Cardiac septum (tissue), 1 donor: ENCODE measurements at places on chromosomes 2 and 18. TPM values are rescaled to one million over a fixed set of nuclear protein-coding genes. Genes with fewer than 3 reads are reported as not detected.

GRCh38 chr2:174121175-174121574, 127.2 kb downstream of the OLA1 start:
- no peak for DNase-seq

DNA sequence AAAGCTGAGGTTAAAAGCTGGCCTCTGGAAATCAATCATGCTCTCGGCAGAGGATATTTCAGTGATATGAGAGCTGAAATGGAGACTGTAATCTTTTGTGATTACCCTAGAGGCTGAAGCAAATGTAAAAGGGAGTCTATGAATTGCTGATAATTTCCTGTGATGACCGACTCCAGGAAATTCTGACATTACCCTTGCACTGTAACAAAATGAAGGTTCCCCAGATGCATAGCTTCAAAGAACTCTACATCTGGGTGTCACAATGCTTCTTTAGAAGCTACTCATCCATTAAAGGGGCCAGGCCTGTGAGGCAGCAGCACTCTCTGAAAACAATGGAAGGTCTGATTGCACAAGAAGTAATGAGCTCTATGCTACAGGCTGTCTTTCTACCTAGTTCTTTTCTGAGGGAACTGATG, 268.2 kb upstream of the SESTD1 start:
- no peak for DNase-seq

DNA sequence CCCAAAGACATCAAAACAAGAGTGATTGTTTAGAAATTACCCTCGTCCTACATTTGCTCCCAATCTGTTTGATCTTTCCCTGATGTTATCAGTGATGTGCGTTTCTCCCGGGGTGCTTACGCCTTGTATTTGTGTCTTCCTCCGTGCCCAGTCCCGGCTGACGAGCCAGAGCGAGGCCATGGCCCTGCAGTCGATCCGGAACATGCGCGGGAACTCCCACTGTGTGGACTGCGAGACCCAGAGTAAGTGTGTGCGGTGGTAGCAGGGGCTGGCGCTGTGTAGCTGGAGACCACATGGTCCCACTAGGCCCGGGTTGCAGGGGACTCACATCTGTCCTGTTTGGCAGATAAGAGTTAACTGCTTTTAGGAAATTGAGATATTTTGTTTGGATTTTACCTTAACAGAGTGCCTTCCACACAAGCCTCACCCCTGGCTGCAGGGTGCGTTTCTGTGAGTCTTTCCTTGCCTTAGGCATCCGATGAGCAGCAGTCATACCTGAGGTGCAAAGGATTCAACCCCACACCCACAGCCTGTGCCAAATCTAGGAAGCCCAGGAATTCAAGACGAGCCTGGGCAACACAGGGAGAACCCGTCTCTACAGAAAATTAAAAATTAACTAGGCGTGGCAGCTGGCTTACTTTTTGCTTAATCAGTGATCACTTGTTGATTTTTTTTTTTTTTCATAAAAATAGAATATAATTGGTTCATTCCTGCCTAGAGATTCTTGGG, 127.4 kb downstream of the GBX2 start:
- DNase-seq: no peak

- no peak for DNase-seq
Measured at GRCh38 chr2:9388199-9388681, 35.1 kb downstream of the ITGB1BP1 start.

DNA sequence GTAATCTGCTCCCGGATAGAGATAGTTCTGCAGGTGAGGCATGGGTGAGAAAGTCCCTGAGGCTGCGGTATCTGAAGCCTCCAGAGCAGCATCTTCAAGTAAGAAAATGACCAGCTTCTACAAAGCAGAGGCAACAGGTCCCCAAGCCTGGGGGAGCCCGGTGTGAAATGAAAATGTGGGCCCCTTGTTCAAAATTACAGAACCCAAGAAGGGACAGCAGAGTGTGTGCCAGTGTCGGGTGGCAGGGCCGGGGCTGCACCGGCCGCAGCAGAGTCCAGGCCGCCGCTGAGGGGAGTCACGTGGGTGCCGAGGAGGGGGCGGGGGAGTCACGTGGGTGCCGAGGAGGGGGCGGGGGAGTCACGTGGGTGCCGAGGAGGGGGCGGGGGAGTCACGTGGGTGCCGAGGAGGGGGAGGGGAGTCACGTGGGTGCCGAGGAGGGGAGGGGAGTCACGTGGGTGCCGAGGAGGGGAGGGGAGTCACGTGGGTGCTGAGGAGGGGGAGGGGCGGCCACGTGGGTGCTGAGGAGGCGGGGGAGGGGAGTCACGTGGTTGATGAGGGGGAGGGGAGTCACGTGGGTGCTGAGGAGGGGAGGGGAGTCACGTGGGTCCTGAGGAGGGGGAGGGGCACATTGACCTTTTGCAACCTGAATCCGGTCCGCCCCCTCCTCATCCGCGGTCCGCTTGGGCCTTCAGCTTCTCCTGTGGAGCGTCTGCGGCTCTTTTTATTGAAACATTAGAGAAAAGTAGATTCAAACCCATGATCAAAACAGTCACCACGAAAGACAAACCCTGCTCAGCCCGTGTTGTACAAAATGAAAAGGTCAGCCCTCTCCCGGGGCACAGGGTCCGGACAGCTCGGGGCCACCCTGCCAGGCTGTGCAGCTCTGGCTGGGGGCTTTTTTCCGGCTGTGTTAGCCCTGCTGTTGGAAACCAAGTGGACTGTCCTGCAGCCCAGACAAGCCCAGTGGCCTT, 10.4 kb downstream of the COLEC11 start:
- DNase-seq: no peak

The DSG4 gene
- not detected for total RNA-seq

- no peak for DNase-seq
Measured at GRCh38 chr2:27281855-27282559, at the start of gene TRIM54. TRIM54 (plus strand) TSS chr2:27282429; CDS start chr2:27282732, 303 bp downstream.

The CPLX4 gene
- total RNA-seq: not detected

The UGT1A4 gene
- not detected for total RNA-seq

The UGT1A1 gene
- total RNA-seq: not detected

GRCh38 chr2:2102866-2103653, 228.0 kb downstream of the MYT1L start:
- DNase-seq: no peak

The GATA6 gene
- 76.2 TPM for total RNA-seq

DNA sequence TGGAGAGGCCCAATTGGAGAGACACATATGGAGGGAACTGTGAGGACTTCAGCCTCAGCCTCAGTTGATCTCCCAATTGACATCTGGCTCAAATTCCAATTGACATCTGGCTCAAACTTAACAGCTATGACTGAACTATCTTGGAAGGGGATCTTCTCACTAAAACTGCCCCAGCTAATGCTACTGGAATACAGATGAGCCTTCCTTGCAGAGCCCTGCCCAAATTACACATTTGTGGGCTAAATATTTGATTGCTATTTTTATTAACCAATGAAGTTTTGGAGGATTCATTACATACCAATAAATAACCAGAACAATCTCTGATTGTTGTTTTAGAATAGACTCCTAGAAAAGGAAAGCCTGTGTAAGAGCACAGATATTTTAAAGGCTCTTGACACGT, 189.0 kb upstream of the THUMPD2 start:
- DNase-seq: no peak

DNA sequence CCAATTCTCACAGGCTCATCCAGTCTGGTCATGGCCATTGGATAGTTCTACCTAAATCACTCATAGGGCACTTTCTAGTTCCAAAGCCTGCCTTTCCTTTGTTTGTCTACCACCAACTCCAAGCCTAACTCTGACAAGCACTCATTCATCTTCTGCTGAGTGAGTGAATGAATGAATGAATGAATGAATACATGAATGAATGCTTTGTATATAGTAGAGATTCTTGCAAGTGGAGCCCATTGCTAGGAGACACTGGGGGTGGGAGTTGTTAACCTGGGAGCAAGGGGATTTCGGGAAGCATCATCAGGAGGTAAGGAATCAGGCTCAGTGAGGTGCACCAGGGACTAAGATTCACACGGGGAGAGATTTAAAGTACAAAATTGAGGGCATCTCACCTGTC, 3.3 kb upstream of the MOCOS start:
- DNase-seq: no peak

- DNase-seq: no peak
Measured at GRCh38 chr2:198957181-198957580, 500.6 kb downstream of the SATB2 start.

- DNase-seq: no peak
Measured at GRCh38 chr2:171136024-171136423, 24.7 kb downstream of the TLK1 start.

DNA sequence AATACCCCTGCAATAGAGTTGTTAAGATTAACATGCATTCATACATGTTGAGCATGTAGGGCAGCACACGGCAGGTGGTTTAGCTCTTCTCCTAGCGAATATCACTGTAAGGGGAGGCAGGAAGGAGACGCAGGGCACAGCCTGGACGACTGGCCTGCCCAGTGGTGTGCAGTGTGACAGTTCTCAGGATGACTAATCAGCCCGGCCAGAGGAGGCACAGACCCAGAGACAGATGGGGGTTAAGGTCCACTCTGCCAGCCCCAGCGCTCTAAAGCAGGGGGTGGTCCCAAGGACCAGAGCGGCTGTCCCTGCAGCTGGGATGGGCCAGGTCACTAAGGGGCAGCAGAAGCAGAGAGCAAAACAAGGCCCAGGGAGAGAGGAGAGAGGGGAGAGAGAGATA, 63.7 kb downstream of the RNF152 start:
- no peak for DNase-seq

DNA sequence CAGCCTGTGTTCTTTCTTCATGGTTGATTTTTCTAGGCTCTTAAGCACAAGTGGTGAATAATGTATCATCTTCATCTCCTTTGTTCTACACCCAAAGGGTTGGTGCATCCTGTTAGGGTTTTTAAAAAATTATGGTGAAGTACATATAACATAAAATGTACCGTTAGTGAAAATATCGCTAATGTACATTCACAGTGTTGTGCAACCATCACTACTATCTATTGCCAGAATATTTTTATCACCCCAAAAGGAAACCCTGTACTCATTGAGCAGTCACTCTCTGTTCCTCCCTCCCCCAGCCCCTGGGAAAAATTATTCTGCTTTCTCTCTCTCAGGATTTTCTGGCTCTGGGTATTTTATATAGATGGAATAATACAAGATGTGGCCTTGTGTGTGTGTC, 98.5 kb downstream of the PRKCE start:
- DNase-seq: no peak

The COPS7B gene
- 23.4 TPM for total RNA-seq

The UBR3 gene
- total RNA-seq: 87.5 TPM

The DYSF gene
- total RNA-seq: 82.8 TPM
